ENCODE measurements at places on chromosomes 1 and 21.

GRCh38 chr1:208234721-208235120, 9.5 kb downstream of the PLXNA2 start:
- DNase-seq = no peak

GRCh38 chr1:183318433-183318832, 99.7 kb downstream of the NMNAT2 start:
- DNase-seq = peak; percentile 87

GRCh38 chr1:40842207-40842606, 20.0 kb downstream of the CITED4 start:
- DNase-seq = no peak

- DNase-seq = no peak
These were observed 19.3 kb upstream of the RAB3GAP2 start for GRCh38 chr1:220291580-220291979.

DNA sequence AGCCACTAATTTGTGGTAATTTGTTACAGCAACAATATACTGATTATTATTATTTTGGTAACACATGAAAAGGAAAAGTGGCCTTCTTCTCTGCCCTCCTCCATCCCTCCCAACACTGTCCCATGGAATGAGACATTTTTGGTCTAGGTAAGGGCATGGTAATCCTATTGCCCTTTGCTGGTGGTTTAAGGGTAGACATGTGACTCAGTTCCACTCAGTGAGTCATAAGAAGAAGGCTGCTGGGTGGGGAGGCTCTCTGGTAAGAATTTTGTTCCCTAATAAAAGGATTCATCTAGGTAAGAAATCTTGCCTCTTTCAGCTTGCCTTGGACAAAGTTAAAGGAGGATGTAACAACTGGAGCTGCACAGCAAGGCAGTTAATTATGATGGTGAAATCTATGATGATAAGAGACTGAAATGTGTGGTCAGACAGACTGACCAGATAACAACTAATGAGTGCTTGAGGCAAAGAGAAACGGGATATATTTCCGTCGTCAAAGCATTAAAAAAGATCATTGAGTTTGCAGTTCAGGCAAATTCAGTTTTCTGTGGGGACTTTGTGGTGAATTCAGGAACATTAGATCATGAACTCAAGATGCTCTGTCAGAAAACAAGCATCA, 232.0 kb upstream of the KCNK2 start:
- DNase-seq = no peak
